IPS DF 19.7 (cell line): ENCODE measurements at places on chromosomes 13 and 19.
A peak's percentile ranks its signal among the peaks of the same experiment; 100 is the strongest.

DNA sequence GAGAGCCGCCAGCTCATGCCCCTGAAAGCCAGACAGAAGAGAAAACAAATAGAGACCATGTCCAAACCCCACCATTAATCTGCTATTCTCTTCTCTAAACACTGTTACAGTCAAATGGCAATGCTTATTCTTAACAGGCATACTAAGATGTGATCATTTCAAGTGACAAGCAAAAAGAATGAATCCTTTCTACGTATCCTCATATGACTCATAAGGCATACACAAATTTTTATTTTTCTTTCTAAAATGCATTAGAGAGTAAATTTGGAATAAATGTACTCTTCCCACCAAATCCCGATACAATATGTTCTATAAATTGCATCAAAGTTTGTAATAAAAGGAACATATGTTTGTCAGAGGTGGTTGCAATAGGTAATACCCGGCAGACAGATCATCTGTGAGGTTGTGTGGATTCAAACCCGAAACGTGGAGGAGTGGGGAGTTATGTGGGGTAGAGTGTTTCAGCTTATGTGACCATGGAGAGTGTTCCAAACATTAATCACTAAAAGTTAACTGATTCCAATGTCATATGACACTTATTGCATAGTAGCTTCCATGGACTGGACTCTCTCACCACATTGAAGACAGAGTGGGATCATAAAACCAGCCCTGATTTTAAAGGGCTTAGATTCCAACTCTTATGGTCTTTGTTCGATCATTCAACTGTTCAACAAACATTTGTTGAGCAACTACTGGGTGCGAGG lies 213.1 kb downstream of the DCLK1 start:
- no peak for DNase-seq

GRCh38 chr13:78409172-78409571 lies 194.2 kb downstream of the POU4F1 start:
- DNase-seq, result no peak

DNA sequence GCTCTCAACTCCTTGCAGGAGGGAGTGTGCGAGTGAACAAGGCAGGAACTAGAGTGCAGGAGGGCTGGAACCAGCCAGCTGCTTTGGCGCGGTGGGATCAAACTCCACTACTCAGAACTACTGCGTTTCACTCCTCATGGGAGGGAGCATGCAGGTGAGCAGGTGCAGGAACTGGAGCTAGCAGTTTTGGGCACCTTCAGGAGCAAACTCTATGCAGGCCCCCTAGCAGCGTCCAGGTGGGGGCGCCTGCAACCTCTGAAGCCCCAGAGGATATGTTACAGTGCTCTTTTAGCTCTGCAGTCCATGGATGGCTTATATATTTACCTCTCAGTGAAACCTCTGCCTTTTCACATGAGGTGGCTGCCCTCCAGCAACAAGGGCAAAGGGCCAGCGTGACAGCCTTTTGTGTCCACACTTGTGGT lies 1303.4 kb downstream of the PCDH9 start:
- DNase-seq, result peak; percentile 50

DNA sequence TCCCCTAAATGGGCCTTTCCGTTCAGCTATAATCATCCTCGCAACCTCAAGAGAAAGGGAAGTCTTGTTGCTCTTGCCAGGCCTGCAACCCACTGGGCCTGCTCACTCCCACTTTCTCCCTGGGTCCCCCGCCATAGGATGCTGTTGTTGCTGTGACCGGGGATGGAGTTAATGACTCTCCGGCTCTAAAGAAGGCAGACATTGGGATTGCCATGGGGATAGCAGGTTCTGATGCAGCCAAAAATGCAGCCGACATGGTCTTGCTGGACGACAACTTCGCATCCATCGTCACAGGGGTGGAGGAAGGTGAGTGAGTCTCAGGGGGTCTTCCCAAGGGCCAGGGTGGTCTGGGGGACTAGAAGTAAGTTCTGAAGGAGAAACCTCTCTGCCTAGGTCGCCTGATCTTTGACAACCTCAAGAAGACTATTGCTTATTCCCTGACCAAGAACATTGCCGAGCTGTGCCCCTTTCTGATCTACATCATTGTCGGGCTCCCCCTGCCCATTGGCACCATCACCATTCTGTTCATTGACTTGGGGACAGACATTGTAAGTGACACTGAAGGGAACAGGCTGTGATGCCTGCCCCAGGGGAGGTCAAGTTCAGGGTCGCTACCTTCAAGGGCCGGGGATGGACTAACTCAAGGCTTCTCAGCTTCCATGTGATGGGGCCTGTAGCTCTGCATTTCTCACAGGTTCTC lies 26.8 kb downstream of the ATP12A start:
- no peak for DNase-seq
